ENCODE measurements at places on chromosomes 4 and X. TPM values are rescaled to one million over a fixed set of nuclear protein-coding genes. Genes with fewer than 3 reads are reported as not detected.

The ZIC3 gene
- not detected for total RNA-seq

The USP17L27 gene
- total RNA-seq = not detected

The RBM47 gene
- 13.7 TPM for total RNA-seq

The GNRHR gene
- not detected for total RNA-seq

The PDZD4 gene
- total RNA-seq = 7.1 TPM

The CWH43 gene
- total RNA-seq = not detected

The CNKSR2 gene
- total RNA-seq = not detected

The CD38 gene
- total RNA-seq = 3.1 TPM

The CT45A5 gene
- total RNA-seq = not detected

The COX18 gene
- 12.4 TPM for total RNA-seq

The TRIML2 gene
- total RNA-seq = not detected

The JADE1 gene
- 15.4 TPM for total RNA-seq

The ASMT gene
- not detected for total RNA-seq

The MAGEA11 gene
- not detected for total RNA-seq

GRCh38 chr4:6011271-6011671 lies 7.0 kb downstream of the C4orf50 start:
- DNase-seq = no peak

GRCh38 chr4:5636766-5637670 lies 71.3 kb downstream of the EVC2 start:
- DNase-seq = no peak

GRCh38 chr4:39814403-39815185 lies 116.7 kb downstream of the UBE2K start:
- DNase-seq = no peak

GRCh38 chrX:11787564-11787963 lies 29.5 kb downstream of the MSL3 start:
- DNase-seq = peak; percentile 62

- DNase-seq = no peak
These were observed 61.9 kb downstream of the FAM53A start for GRCh38 chr4:1622238-1622637.

- DNase-seq = no peak
These were observed 43.7 kb upstream of the SPIN4 start for GRCh38 chrX:63394872-63395271.

GRCh38 chr4:2802618-2803531 lies 10.0 kb downstream of the SH3BP2 start:
- DNase-seq = no peak

DNA sequence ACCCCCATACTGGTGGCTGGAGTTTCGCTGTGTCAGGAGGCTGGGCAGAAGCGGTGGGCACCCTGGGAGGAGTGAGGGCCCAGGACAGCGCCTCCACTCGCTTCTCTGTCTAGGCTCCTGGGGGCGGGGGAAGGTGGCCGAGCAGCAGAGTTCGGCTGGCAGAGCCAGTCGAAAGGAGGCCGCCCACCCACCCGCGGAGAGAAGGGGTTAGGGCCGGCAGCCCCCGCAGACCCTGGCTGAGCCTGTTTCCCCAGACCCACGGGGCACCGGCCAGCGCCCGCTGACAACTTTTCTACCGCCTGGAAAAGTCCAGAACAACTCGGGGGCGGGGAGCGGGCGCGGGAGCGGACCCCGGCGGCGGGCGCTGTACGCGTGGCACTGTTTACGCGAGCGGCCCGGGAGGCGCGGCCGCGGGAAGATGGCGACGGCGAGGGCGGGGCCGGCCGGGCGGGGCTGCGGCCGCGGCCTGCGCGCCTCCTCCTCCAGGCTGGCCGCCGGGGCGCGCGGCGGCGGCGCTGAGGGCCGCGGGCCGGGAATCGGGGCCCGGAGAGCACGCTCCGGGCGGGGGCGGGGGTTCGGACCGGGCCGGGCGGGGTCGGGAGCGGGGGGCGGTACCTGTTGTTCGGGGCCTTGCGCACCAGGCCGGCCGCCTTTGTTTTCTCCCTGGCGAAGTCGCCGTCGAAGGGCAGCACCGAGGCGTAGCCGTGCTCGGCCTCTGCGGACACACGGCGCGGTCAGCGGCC lies 628 bp downstream of the MXD4 start:
- no peak for DNase-seq

DNA sequence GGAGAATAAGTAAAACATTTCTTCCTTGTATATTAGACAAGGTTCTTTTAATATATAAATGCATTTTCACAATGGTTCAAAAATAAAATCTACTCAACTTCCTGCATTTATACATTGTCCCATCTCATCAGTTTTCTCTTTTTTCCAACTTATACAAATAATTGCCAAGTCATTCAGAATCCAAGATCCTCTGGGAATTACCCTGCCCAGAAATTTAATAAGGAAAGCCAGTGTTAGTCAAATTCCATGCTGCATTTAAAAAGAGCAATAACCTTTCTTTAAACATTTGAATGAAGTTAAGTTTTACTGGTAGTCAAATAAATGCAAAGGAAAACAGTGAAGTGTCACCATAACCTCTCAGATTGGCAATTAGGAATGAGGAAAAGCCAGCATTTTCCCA lies 357.9 kb downstream of the PPP3CA start:
- no peak for DNase-seq

DNA sequence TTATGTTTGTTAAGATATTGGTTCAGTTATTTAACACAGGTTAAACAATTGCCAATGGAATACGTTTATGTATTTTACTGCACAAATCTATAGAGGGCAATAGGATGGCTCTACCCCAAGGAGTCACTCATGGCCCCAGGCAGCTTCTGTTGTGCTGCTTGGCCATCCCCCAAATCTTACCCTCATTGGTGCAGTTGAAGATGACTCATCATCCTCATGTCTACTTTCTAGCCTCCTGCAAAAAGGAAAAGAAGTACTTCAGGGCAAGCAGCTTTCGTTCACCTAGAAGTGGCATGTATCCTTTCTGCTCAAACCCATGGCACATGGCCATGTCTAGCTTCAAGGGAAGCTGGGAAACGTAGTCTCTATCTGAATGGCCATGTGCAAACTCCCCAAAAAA lies 14.2 kb downstream of the PHOX2B start:
- DNase-seq = no peak

DNA sequence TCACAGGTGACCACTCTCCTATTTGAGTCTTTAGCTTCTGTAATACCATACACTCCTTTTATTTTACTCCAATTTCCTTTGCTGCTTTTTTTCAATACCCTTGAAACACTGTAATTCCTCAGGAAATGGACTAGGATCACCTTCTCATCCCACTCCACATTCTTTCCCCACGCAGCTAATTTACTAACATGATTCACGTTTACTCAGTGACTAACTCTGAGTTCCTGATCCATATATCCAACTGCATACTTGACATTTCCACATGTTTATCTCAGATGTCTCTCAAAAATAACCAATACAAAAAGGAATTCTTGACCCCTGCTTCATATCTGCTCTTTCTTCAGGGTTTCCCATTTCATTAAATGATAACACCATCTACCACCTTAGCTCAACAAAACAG lies 19.9 kb downstream of the RPS6KA6 start:
- no peak for DNase-seq

DNA sequence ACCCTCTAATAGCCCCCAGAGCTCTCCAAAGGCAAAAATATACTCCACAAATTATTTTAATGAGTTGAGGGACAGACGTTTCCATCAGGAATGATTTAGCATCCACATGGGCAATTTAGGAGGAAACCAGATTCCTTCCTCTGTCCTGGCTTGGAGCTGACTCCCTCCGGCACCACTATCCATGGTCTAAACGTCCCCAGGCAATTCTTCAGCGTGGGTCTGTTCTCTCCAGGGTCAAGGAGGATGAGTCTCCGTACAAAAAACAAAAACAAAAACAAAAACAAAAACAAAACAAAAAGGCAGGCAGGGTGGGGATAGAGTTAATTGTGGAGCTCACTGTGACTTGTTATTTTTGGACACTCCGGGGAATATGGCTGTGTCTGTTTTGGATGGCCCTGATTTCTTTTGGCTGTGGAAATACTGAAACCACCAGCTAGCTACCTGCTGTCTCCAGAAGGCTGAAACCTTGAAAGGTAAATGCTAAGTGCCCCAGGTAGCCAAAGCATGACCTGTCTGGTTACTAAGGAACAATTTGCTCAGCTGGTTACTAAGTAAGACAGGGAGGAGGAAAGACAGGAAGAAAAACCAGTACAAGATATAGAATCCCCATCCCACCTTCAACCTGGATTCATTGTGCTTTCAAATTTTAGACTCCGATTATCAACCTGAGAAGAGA lies 419.1 kb upstream of the LCORL start:
- DNase-seq = no peak

DNA sequence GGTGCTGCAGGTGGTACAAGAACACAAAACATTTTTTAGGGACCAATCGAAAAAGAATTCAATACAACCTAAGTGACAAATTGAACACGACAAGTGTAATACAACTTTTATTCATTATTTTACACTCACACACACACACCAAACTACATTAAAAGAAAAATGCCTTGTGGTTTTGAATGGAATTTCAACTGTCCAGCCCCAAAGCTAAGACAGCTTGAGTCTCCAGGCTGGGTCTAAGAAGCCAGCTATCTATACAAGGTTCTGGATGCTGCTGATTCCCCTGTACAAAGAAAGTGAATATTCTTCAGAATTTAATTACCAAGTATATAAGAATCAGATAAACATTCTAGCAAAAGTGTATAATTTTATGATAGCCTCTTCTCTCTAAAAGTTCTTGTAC lies 118.2 kb downstream of the PPP3CA start:
- no peak for DNase-seq

GRCh38 chrX:124395145-124395880 lies 49.0 kb downstream of the SH2D1A start:
- no peak for DNase-seq

GRCh38 chrX:149129767-149130166 lies 375.3 kb downstream of the IDS start:
- DNase-seq = no peak

GRCh38 chrX:140480765-140481164 lies 24.1 kb downstream of the SOX3 start:
- DNase-seq = no peak

DNA sequence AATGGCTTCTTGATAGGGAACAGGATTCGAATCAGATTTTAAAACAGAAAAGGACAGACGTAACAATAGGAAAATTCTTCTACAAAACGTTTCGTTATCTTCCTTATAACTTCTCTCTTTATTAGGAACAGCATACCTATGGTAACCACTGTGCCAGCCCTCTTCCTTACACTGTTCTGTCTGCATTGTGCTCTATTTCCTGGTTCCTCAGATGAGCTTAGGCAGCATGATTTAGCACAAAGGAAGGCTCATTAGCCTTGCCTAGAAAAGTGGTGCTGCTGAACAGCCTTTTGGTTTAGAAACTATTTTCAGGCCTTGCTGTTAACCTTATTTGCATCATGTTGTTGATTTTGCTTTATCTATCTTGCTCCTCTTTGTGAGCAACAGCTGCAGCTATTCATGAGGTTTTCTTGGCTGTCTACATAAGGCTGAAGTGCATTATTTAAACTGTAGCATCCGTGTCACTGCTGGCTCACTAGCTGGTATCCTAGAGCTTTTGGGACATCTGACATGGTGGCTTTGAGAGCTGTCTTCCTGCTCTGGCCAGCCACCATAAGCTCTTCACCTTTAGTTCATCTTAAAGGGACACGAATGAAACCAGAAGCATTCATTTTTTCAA lies 69.9 kb upstream of the NRK start:
- DNase-seq = no peak

DNA sequence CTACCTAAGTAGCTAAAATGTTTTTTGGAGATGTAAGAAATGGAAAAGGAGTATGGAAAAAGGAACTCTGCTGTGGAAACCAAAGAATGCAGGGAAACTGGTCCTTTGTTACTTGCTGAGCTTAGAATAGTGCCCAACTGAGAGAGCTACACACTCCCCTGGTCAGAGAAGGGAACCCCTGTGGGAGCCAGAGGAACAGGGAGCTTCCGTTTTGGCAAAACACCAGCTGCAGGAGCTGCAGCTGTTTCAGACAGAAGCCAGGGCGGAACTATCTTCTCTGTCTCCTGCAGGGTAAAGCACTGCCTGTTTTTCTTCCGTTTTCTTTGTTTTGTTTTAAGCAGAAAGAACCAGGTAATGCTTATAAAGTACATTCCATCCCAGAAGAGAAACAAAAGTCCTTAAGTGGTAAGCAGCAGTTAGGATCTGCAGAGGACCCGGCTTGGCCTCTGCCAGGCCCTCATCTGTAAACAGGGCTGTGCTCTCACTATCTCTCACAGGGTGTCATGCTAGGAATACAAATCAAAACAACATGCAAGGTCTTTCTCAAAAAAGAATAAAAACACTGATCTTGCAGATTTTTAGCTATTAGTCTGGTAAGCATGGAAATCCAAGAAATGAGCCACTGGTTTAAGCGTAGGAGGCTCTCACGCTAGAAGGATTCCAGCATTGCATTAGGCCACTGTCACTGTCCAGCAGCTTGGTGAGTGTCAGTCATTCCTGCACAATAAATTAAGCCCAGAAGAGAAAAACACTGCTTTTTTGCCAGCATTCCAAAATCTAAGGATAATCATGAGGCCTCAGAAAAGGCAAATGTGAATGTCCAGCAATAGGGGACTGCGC lies 76.1 kb downstream of the CHST7 start:
- DNase-seq = no peak

DNA sequence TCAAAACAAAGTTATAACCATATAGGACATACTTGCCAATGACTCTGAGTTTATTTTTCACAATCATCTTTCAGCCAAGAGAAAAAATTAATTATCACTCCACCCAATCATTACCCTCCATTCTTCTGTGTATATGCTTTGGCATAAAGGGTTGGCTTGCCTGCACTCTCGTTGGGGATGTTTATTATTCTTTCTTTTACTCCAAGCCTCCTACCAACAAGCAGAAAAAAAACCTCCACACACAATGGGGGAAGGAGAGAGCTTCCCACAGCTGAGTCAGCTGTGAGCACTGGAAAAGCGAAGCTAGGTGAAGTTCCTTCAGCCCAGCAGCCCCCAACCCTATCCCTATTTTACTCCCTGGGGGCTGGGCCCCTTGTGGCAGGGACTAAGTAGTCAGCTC lies 1.5 kb downstream of the OPHN1 start:
- no peak for DNase-seq

GRCh38 chrX:144849141-144849540 lies 398.2 kb upstream of the SPANXN1 start:
- no peak for DNase-seq

DNA sequence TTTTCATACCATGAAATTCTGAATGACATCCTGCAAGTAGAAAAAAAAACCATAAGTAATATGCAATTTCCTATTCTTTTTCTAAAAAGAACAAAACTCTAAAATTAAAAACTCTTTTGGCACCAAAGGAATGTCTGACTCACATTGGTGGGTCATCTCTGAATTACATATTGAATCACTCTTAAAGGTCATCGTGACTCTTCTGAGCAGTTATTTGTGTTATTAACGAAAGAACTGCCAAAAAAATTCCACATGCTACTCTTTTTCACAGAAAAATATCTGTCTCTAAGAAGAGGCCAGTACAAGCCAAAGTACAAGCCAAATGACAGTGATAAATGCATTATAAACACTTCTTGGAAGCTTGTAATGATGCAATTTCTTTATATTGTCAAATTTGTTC lies 282.2 kb downstream of the GUCY2F start:
- no peak for DNase-seq
